ENCODE measurements at places on chromosomes 7 and 10. TPM values are rescaled to one million over a fixed set of nuclear protein-coding genes. Genes with fewer than 3 reads are reported as not detected.
A peak's percentile ranks its signal among the peaks of the same experiment; 100 is the strongest.

DNA sequence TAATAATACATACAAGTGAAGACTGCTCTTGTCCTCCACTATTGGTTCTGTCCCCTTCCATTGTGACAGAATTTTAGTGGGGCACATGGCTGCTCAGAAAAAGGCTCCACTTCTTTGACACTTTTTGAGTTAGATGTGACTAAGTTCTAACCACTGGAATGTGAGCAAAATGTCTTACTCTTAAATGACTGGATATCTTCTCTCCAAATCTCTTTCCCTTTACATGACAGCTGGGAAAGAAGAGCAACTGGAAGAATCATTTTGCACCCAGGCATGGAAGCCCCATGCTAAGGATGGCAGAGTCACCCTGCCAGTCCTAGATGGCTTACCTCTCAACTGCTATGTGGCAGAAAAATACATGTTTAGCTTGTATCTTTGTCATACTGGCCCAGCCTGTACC is 97.7 kb downstream of the CACNA2D1 start:
- no peak for DNase-seq

- no peak for DNase-seq
Measured at GRCh38 chr7:132255898-132256297, 320.4 kb downstream of the PLXNA4 start.

The SSBP1 gene
- 380 TPM for total RNA-seq

The MACROH2A2 gene
- 15.0 TPM for total RNA-seq

DNA sequence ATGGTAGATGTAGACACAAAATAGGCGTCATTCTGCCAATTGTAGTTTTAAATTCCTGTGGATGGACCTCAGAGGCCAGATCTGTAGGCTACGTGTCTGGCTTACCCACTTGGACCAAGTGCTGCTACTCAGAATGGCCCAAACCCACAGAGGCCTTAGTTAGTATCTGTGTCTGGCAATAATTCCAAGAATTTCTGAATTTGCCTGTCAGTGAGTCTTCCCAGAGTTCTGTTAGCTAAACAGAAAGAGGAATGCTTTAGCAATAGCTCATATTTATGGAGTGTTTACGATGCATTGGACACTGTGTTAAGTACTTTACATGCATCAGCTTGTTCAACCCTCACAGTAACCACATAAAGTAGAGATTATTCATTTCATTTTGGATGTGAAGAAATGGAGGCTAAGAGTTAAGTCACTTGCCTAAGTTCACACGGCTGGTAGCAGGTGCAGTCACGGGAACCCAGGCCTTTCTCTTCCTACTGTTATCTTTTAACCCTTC is 231.8 kb downstream of the PTEN start:
- no peak for DNase-seq

DNA sequence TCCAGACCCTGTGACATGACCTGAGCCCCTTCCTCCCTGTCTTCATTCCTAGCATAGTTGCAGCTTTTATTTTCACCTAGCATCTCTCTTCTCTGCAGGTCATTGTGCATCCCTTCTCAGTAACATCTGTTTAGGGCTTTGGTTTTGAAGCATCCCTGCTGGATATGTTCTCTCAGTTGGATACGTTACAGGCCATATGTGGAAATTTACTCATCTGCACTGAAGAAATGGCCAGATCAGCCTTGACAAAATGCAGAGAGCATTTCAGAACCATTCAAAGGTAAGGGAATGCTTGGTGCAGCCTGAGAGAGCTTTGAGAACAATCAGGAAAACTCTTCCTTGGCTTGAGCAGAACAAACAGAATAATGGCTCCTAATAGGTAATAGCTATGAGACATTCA is 647.0 kb downstream of the KCNMA1 start:
- no peak for DNase-seq

DNA sequence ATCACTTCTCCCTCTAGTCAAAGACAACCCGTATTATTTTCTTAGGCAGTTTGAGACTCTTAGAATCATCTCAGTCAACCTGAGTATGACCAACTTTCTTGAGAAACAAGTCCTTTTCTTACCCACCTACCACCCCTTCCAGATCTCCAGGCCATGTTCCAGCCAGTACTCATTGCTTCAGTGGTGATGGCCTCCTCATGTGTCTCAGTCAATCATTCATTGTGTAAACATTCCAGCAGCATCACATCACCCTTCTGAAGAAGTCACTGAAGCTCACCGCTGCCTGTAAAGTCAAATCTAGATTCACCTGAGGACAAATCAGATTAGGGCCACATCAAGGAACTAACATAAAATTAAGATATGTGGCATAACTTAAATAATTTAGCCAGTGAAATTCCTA is 467.2 kb upstream of the NRP1 start:
- peak; percentile 17 for DNase-seq

- DNase-seq = no peak
Measured at GRCh38 chr10:78584266-78584665, 484.5 kb upstream of the ZMIZ1 start.

DNA sequence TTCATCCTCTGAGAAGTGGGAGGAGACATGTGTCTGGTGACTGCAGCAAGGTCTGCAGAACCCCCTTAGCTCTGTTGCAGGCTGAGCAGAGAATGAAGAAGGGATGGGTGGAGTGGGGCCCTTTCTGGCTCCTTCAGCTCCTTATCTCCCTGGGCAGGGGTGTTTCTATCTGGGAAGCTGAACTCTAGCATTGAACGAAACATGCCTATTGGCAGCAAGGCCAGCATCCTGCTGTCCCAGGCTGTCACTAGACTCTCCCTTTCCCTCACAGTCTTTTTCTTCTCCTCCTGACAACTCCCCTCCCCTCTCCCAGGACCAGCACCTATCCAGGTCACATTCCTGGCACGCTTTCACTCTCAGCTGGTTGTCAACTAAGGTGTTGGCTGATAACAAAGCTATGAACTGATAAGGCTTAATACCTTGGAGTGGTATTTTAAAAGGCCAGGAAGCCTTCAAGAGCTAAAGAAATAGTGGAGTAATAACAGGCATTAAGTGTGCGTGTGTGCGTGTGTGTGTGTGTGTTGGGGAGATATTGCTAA is 128.8 kb upstream of the FZD8 start:
- DNase-seq = no peak

DNA sequence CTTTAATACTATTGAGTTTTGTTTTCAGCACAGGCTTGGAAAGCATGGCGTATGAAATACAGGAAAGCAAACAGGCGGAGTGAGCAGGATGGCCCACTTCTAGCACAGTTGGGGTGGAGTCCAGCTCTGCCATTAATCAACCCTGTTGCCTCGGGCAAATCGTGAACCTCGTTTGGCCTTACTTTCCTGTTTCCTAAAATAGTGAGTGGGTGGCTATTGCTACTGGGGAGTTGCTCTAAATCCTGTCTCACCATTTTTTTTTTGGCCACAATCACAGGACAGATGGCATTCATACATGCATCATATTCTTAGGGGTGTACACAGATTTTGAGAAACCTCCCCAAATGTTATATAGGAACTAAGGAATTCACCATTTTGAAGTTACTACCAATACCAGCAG is 157.8 kb downstream of the ANLN start:
- DNase-seq = peak; percentile 36

The C10orf62 gene
- 0.38 TPM for total RNA-seq

GRCh38 chr7:120064565-120064964 is 208.4 kb upstream of the KCND2 start:
- no peak for DNase-seq

DNA sequence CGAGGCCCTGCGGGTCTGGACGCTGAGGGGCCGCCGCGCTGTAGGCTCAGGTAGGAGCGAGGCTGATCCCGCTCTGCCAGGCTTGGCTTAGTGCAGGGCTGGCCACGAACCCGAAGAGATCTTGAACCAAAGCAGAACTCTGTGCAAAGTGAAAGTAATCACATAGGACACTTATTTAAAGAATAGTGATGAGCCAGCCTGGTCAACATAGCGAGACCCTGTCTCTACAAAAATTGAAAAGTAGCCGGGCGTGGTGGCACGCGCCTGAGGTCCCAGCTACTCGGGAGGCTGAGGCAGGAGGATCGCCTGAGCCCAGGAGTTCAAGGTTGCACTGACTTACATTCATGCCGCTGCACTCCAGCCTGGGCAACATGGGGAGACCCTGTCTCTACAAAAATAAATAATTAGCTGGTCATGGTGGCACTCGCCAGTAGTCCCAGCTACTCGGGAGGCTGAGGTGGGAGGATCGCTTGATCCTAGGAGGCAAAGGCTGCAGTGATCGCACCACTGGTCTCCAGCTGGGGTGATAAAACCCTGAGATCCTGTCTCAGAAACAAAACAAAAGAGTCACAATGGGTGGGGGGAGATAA is 541 bp downstream of the ZSCAN25 start:
- no peak for DNase-seq

- DNase-seq = no peak
Measured at GRCh38 chr10:59892697-59893096, 13.7 kb downstream of the CCDC6 start.

DNA sequence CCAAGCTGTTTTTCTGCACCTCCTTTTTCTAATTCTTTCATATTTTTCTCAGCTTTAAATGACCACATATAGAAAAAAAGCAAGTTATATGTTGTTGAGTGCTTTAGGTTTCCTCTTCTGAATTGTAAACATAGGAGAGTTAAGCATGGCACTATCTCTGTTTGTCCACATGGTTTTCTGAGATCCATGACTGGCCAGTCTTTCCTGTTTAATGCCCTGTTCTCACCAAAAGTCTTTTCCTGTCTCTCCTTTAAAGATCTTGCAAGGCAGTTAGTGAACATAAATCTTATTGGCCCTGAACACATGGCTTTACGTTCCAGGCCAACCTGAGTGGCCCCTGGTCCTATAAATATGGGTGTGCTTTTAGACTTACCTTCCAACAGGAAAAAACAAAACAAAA is 19.4 kb downstream of the TRPV5 start:
- DNase-seq = no peak

GRCh38 chr7:106518967-106519366 is 142.0 kb downstream of the CCDC71L start:
- DNase-seq = no peak

DNA sequence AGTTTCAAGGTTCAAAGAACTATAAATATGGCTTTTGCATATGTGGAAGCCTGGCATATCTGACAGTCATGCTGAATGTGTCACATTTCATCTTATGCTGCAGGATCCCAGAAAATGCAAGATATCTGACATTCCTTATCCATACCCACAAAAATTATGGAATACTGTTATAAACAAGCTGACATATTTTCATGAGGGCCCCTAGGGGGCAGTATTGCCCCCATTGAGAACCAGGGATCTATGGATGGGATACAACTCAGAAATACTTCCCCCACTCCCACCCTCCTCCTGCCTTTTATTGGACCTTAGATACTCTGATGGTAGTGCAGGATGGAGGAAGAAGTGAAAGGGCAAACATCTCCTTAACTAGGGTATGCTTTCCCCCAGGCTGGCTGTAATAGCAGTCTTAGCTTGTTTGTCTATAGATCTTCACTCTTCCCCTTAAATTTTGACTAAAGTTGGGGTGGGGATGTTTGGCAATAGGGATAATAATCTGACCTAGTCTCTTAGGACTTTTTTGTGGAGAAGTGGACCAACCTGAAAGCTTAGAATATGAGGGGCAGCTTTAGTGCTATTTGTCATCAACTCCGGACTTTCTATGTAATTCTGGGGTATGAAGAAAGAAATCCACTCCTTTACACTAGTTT is 3.5 kb upstream of the GNGT1 start:
- peak; percentile 53 for DNase-seq

The SEC61G gene
- total RNA-seq = 2,526 TPM

DNA sequence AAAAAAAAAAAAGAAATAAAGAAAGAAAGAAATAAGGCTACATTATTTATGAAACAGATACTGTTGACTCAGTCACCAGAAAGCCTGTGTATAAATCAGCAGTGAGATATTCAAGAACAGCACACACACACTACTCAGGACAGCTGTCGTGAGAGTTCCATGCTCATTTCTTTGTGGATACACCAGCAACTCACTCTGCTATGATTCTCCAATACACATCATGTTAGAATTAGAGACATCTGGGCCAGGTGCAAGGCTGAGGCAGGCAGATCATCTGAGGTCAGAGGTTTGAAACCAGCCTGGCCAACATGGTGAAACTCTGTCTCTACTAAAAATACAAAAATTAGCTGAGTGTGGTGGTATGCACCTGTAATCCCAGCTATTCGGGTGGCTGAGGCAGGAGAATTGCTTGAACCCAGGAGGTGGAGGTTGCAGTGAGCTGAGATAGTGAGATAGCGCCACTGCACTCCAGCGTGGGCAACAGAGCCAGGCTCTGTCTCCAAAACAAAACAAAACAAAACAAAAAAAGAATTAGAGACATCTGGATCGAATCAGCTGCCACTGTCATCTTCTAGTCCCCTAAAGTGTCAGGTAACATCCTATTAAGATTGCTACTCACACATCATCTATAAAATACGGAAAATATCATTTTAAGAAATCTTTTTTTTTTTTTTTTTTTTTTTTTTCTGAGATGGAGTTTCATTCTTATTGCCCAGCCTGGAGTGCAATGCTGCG is 11.2 kb upstream of the NUPR2 start:
- no peak for DNase-seq

DNA sequence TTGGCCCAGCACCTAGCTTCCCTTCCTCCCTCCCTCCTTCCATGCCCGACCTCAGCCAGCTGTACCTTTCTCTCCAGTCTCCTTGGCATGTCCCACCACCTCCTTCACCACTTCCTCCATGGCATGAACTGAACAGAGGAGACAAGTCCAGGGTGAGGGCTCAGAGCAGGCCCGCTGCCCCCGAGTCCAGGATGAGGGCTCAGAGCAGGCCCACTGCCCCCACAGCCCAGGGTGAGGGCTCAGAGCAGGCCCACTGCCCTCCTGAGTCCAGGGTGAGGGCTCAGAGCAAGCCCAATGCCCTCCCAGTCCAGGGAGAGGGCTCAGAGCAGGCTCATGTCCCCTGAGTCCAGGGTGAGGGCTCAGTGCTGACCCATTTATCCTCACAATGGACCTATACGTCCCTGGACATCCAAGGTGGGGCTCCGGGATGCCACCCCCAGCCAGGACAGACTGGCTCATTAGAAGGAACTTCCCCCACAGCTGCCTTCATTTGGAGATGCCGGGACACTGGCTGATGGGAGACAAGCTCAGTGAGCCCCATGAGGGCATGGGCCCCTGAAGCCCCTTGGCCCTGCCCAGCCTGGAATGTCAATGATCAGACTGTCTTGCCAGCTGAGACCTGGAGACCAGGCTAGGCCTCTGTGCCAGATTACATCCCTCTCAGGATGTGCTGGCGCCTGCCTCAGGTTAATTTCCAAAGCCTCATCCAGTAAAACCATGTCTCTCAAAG is 30.0 kb downstream of the AGAP4 start:
- DNase-seq = no peak

DNA sequence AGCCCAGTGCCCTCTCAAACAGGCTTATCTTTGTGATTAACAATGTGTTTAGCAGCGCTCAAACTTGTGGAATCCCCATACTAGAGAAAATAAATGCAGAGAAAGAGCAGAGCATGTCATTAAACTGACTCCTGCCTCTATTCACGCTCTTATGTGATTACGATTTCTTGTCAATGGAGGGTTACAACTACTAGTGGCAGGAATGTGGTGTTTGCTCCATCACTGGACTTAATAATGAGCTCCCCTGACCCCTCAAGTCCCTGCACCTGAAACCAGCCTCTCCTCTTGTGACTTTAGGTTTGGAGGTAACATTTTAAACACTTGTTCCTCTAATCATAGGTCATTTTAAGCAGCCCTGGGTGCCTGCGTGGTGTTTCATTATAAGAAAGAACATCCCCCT is 121.9 kb downstream of the PLPP4 start:
- DNase-seq = no peak

Data from A172 (cell line).